ENCODE measurements at places on chromosomes 6 and 20.

- DNase-seq: no peak
Measured at GRCh38 chr6:100665041-100665380, 200.3 kb upstream of the SIM1 start.

- no peak for DNase-seq
Measured at GRCh38 chr20:51488331-51488730, 54.2 kb downstream of the NFATC2 start.

DNA sequence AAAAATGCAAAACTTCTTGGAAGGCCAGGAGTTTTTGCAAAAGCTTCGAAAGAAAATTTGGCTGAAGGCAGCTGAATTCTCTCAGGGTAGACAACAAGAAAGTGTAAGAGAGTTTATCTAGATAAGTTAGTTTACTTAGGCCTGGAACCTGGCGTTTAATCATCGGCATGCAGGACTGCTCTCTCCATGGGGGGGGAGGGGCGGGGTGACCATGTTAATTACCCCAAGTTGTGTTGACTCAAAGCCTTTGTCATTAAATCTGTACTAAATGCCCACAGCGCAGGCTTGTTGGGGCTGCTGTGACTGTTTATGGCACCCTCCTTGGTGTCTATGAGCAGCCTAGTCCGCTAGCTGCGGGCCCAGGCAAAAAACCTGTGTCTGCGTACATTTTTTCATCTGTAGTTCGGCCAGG lies 20.1 kb upstream of the ZNF451 start:
- no peak for DNase-seq

GRCh38 chr6:9361749-9362148 lies 926.4 kb upstream of the SLC35B3 start:
- DNase-seq: no peak

DNA sequence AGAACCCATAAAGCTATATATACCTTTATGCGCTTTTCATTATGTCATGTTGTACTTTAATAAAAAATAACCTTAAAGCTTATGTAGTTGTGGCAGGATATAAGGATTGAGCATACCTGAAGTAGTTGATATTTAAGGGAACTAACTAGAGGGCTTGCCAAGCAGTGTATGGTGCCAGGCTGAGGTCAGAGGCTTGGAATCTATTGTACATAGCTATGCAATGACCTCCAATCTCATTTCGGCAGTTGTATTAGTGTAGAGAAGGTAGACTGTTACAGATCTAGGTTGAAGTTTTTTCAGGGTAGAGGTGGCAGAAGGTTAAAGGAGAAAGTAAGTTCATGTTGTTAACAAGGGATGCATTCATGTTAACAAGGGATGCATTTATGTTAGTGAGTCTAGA lies 397.7 kb upstream of the HS3ST5 start:
- no peak for DNase-seq

Data from NCI-H146 (cell line).